Mesothelial cell of epicardium (in vitro differentiated cells): ENCODE measurements at places on chromosomes 7 and 10.

- no peak for DNase-seq
Measured at GRCh38 chr7:70390251-70390650, 741.7 kb upstream of the GALNT17 start.

DNA sequence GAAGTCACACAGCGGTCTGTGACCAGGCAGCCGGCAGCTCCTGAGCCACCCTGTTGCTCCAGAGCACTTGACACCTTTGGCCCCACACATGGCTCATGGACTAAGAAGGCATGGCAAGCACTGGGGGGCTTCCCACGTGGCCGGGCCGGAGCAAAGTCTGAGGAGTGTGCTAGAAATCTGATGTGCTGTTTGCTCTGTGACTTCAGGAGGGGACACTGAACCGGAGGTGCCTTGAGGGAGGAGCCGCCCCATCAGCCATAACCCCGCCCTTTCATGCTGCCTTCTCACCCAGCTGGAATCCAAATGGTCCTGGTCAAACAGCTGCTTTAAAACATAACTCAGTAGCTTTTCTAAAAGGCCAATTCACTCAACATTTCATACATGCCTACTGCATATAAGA is 33.5 kb downstream of the PROSER2 start:
- no peak for DNase-seq

DNA sequence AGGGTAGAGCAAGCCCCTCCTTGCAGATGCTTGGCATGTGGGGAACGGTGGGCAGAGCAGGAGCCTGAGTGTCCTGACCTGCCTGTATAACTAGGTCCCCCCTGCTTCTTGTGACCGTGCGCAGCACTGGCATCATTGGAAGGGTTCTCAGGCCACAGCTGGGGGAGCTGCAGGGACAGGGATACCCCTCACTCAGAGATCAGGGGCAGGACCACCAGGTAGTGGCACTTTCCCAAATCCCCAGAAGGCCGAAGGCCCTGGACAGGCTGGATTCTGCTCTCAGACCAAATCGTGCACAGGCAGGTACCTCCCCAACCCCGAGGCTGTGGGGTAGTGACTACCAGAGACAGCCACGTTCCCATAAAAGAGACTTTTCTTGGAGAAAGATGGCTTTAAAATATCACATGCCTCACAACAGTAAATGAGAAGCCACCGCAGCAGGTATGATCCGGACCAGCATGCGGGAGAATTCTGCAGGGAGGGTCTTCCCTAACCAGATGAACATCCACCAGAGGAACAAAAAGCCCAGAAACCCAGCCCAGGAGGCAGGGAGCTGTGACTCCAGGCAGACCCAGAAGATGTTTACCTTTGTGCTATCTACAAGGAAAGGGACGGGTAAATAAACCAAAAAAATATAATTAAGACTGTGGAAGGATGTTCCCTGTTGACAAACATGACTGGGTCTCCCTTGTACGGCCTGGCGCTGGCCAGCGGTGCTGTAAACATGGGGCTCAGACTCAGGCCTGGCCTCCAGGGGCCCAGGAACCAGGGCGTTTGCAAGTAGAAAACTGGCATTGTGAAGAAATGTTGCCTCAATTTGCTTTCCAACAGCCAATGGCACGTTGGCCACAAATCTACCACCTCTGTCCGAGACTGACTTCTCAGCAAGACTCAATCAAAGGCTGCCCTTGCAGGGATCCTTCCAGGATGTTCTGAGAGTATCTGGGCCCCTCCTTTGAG is 180.0 kb downstream of the TNS3 start:
- no peak for DNase-seq

GRCh38 chr7:44767134-44767911 is 18.7 kb downstream of the ZMIZ2 start:
- DNase-seq = no peak

DNA sequence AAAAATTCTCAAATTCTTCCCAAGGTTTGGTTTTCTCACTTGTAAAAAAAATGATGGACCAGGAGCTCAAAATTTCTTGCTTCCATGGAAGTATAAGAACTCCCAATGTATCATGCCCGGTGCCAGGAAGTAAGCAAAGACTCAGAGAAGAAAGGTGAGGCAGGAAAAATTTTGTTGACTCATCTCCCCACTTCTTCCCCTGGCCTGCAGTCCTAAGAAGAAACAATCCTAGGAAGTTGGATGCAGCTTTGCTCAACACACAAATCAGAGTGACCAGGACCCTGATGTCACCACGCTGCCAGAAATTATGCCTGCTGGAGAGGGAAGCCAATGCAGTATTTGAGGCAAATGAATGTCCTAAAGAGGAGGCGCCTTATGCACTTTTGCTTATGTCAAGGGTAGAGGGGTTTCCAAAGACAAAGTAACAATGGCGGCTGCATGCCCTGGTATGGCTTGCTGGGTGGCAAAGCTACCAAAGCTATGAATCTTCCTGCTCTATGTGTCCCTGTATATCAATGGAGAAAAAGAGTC is 163.6 kb downstream of the NEURL1 start:
- DNase-seq = no peak
